Activated CD4-positive, alpha-beta T cell treated with anti-CD3 and anti-CD28 coated beads, Interleukin-2, amount 10 ng/mL, durations not matched to agents 7 days and 5 days (primary cell): ENCODE measurements at places on chromosomes 6 and 20. TPM values are rescaled to one million over a fixed set of nuclear protein-coding genes. Genes with fewer than 3 reads are reported as not detected.

DNA sequence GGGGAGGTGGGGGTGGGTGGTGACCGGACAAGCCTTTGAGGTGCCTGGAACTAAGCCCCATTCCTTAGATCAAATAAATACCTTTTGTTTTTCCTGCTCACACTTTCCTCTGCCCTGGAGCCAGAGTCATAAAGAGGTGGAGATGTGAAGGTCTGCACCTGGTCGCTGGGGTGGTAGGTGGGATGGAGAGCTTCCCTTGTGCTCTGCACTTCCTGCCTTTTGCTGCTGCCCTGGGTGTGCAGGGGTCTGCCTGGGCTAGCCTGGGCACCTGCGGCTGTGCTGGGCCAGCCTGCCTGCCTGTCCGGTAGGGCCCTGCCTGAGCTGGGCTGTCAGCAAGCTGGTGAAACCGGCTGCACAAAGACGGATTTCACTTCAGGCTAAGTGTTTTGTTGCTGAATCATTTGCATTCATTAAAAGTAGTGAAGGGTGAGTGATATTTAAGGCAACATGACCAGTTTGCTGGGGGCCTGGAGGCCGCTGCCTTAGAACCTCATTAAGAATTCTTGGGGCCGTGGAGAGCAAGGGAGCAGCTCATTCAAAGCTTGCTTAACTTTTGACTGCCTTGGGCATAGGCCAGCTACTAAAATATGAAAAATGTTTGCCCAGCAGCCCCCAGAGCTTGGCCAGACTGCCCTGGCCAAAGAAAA is 20.5 kb downstream of the PTK7 start:
- no peak for DNase-seq
- H3K36me3 ChIP-seq = no peaks in the 10 kb centered on the region
- peaks cover 28% of the 10 kb centered on the region for H3K4me1 ChIP-seq
- no peaks in the 10 kb centered on the region for H3K27me3 ChIP-seq
- H3K27ac ChIP-seq = peak overlapping the region; percentile 46
- no peak overlapping the region for H3K4me3 ChIP-seq

- DNase-seq = no peak
- no peak overlapping the region for H3K27ac ChIP-seq
- peaks cover 34% of the 10 kb centered on the region for H3K4me1 ChIP-seq
- H3K36me3 ChIP-seq = no peaks in the 10 kb centered on the region
These were observed 144.6 kb downstream of the BCAS1 start for GRCh38 chr20:53925651-53926401.

DNA sequence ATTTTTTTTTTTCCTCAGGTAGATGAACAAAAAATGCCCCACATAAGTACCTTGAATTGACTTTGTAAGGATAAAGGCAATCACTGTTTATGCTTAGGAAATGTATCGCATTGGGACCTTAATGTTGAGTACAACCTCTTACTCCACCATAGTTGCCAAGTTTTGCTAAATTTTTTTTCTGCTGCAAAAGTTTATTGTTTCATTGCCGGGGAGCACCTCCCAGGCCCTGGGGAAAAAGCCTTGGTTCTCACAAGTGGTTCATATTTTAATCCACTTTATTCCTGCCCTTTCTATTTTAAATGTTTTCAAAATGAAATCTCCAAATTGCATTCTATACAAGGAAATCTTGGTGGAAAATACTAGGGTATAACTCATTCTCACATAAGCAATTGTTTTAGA is 52.3 kb upstream of the UTRN start:
- H3K27ac ChIP-seq = no peak overlapping the region
- no peaks in the 10 kb centered on the region for H3K36me3 ChIP-seq
- no peaks in the 10 kb centered on the region for H3K27me3 ChIP-seq
- H3K4me1 ChIP-seq = no peaks in the 10 kb centered on the region

GRCh38 chr6:30885999-30886896 is 1.9 kb downstream of the DDR1 start:
- H3K27ac ChIP-seq = peak overlapping the region; percentile 1
- peaks cover 31% of the 10 kb centered on the region for H3K4me1 ChIP-seq
- peaks cover 20% of the 10 kb centered on the region for H3K27me3 ChIP-seq
- peak overlapping the region; percentile 71 for H3K4me3 ChIP-seq

DNA sequence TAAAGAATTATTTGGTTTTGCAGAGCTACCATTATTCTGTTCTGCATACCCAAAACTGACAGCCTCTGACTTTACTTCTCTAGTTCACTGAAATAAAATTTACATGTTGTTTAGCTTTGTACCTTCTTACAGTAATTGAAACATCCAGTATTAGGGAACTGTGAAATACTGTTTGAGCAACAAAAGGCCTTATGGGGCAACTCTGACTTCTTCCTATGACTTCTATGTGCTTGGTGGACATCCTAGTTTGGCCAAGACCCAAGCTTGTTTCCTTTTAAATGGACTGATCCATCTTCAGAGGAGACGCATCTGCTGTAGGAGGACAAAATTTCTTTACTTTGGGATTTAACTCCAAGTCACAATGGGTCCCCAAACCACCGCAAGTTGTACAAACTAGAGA is 44.7 kb downstream of the NR2E1 start:
- H3K4me3 ChIP-seq = no peak overlapping the region
- no peak overlapping the region for H3K27ac ChIP-seq
- peaks cover 4% of the 10 kb centered on the region for H3K4me1 ChIP-seq
- peaks cover 32% of the 10 kb centered on the region for H3K36me3 ChIP-seq

GRCh38 chr6:35208419-35208818 is 5.3 kb upstream of the SCUBE3 start:
- H3K4me1 ChIP-seq = peaks cover 7% of the 10 kb centered on the region
- no peak overlapping the region for H3K4me3 ChIP-seq
- no peak for DNase-seq
- no peak overlapping the region for H3K27ac ChIP-seq
- no peaks in the 10 kb centered on the region for H3K36me3 ChIP-seq

DNA sequence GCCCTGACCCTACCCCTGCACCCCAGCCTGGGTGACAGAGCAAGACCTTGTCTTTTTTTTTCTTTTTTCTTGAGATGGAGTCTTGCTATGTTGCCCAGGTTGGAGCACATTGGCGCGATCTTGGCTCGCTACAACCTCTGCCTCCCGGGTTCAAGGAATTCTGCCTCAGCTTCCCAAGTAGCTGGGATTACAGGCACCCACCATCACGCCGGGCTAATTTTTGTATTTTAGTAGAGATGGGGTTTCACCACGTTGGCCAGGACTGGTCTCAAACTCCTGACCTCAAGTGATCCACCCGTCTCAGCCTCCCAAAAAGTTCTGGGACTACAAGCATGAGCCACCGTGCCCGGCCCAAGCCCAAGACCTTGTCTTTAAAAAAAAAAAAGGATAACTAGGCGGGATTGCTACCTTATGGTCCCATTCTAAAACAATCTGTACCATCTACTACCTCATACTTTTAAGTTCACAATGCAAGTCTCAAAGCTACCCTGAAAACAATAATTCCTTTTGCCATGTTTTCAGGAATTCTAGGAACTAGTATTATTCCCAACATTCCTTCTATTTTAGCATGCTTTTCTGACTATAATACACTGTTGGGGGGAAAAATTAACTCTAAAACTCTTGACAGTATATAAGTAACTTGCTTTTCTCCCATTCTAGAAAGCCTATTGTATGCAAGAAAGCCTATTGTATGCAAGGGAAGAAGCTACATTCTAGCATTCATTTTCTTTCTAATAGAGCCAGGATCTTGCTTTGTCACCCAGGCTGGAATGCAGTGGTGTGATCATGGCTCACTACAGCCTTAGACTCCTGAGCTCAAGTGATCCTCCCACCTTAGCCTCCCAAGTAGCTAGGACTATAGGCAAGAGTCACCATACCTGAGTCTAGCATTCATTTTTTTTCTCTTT is 6.6 kb downstream of the TUBB start:
- H3K27me3 ChIP-seq = no peaks in the 10 kb centered on the region
- H3K4me3 ChIP-seq = no peak overlapping the region

- no peak for DNase-seq
- no peaks in the 10 kb centered on the region for H3K27me3 ChIP-seq
- peak overlapping the region; percentile 84 for H3K27ac ChIP-seq
- peak overlapping the region; percentile 78 for H3K4me3 ChIP-seq
These were observed 544 bp upstream of the KHDC1 start for GRCh38 chr6:73263570-73263909.

DNA sequence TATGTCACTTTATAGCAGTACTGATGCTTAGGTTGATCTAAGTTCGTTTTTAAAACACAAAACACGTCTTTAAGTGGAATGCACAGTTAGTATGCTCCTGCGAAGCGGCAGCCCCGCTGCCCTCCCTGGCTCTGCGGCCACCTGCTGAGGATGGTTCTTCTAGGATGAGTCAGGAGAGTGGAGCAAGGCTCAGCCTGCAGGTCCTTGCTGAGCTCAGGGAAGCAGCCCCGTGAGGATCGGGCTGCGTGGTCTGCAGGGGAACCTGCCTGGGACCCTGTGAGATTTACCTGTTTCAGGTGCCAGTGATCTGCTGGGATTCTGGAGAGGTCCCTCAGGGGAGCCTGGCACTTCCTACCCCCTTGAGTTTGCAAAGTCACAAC is 57.5 kb downstream of the SYNJ2 start:
- no peaks in the 10 kb centered on the region for H3K27me3 ChIP-seq
- peaks cover 34% of the 10 kb centered on the region for H3K36me3 ChIP-seq
- peaks cover 32% of the 10 kb centered on the region for H3K4me1 ChIP-seq
- H3K27ac ChIP-seq = peak overlapping the region; percentile 27

- no peak overlapping the region for H3K27ac ChIP-seq
- H3K27me3 ChIP-seq = peaks cover 26% of the 10 kb centered on the region
- no peaks in the 10 kb centered on the region for H3K36me3 ChIP-seq
These were observed 199.6 kb upstream of the RREB1 start for GRCh38 chr6:6908121-6908520.

Gene SLC52A3
- not detected for total RNA-seq

Gene TTLL9
- total RNA-seq = not detected

Gene GPR63
- total RNA-seq = 2.9 TPM

Gene SEL1L2
- not detected for total RNA-seq

Gene DNAJC5
- 58.7 TPM for total RNA-seq
